Panc1 (cell line): ENCODE measurements at places on chromosomes 6 and 20. TPM values are rescaled to one million over a fixed set of nuclear protein-coding genes. Genes with fewer than 3 reads are reported as not detected.

Gene SIRPG
- not detected for total RNA-seq

- no peak for DNase-seq
These were observed 33.1 kb downstream of the MYLIP start for GRCh38 chr6:16162003-16162402.

DNA sequence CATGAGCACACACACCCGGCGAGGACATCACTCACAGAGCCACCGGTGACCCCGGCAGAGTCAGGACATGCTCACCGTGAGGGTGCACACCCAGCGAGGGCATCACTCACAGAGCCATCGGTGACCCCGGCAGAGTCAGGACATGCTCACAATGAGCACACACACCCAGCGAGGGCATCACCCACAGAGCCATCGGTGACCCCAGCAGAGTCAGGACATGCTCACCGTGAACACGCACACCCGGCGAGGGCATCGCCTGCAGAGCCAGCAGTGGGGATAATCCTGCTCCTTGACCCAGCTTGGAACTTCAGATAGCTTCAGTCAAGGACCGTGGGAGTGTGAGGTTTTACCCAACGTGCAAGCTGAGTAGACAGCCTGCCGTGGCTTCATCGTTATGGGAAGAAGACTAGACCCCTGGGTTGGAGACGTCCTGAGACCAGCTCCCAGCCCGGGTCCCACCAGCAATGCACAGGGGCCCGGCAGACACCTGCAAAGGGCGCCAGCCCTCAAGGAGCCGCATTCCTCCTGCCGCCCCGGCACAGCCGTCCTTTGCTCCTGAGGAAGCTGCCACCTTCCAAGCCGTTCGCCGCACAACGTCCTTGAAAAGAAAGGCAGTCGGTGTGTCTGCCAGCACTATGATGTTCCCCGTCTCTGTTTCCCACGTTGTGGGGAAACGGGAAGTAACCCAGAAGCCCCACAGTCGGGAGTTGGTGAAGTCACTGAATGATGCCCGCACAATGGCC, 192.3 kb downstream of the DLL1 start:
- no peak for DNase-seq

GRCh38 chr6:149182262-149182661, 135.2 kb upstream of the TAB2 start:
- no peak for DNase-seq

GRCh38 chr6:19635728-19636127, 201.4 kb upstream of the ID4 start:
- no peak for DNase-seq

Gene FAM83C
- not detected for total RNA-seq

DNA sequence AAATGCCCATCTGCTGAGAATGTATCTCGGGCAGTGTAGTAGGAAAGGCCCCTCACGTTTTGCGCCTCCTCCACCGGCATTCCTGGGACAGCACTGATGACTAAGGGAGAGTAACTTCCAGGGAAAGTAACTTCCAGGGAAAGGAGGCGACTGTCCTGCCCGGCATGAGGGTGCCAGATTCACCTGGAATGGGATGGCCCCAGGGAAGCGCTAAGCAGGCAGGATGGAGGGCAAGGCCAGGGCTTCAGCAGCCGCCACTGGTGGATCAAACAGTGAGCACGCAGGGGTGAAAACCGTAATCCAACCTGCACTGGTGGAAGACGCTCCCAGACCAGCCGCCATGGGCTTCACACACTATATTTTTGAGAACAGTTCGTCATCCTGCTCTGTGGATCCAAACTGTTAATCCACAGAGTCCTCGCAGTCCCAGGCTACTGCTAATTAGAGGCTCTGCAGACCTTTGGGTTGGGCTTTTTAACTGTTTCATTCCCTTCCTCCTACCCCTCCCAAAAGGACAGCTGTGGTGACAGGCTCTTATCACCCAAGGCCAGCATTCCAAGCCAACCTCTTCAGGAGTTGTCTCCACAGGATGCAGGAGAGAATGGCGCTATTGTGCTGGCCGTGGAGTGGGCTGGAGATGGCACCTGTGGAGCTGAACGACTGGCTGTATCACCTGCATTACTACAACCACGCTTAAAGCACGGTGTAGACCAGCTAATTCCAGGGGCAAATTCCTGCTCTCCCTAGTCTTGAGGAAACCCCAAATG, 178.9 kb downstream of the DLL1 start:
- no peak for DNase-seq

DNA sequence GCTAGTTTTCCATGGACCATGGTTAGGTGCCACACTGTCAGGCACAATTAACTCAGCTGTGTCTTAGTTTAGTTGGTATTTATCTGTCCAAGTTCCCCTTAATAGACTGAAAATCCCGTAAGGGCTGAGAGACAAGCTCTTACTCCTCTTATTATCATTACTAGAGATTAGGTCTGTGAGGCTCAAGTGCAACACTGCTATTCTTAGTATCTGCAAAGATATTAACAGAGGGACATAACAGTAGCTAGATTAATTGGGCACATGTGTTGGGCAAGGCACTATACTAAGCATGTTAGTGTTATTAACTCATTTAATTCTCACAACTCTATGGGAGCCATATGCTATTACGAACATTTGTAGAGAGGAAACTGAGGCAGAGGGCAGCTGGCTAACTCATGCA, 137.3 kb downstream of the VEGFA start:
- no peak for DNase-seq

GRCh38 chr20:51562027-51562331, 19.5 kb upstream of the NFATC2 start:
- no peak for DNase-seq

Gene TAAR8
- total RNA-seq = not detected

Gene CPXM1
- not detected for total RNA-seq

- DNase-seq = no peak
These were observed 24.3 kb upstream of the CDH22 start for GRCh38 chr20:46332373-46333160.

DNA sequence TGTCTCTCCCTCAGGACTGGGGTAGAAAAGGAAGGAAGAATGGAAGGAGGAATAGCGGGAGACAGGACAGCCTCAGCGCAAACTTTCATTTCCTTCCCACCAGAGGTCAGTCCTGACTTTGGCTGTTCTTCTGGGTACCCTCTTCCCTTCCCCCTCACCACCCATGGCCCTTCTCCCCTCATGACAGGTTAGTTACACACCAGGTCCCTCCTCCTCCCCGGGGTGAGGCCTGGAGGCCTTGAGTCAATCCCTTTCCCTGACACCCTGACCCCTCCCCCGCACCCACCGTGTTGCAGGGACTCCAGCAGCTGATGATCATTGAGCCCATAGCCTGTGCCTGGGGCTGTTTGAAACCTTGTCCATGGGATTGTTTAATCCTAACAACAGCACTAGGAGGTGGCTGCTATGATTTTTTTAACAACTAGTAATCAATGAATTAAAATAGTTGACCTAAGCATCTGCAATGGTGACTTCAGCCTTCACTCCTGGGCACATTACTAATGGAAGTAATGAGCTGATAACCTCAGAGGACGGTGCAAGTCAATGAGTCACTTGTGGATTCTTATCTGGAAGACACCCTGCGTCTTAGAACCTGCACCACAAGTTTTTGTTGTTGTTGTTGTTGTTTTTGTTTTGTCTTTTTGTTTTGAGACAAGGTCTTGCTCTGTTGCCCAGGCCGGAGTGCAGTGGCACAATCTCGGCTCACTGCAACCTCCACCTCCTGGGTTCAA, 46.6 kb upstream of the CCDC167 start:
- DNase-seq = no peak

Gene TOX2
- total RNA-seq = 85.4 TPM

GRCh38 chr6:24283043-24283985, 74.5 kb downstream of the DCDC2 start:
- DNase-seq = peak; percentile 67

GRCh38 chr20:38275815-38276550, 15.4 kb upstream of the KIAA1755 start:
- peak; percentile 18 for DNase-seq
